K562 (cell line): ENCODE measurements at places on chromosomes 2 and 18. TPM values are rescaled to one million over a fixed set of nuclear protein-coding genes. Genes with fewer than 3 reads are reported as not detected.

The GRB14 gene
- not detected in 2 replicates for total RNA-seq

The PSTPIP2 gene
- 25.2 and 25.6 TPM in 2 replicates for total RNA-seq

The TMEM169 gene
- total RNA-seq = 0.04 and 0.13 TPM in 2 replicates

- DNase-seq = peak; percentile 58
Observed at GRCh38 chr2:190069936-190070696, 7.6 kb upstream of the MSTN start.

The BCL11A gene
- 0.07 and 0.13 TPM in 2 replicates for total RNA-seq

- peak; percentile 19 for DNase-seq
Observed at GRCh38 chr2:64807417-64807816, 153.7 kb upstream of the SERTAD2 start.

The AQP12B gene
- total RNA-seq = not detected in 2 replicates

GRCh38 chr2:1642066-1642861 lies 102.1 kb downstream of the PXDN start:
- DNase-seq = no peak

GRCh38 chr2:156589381-156590079 lies 153.4 kb downstream of the GPD2 start:
- DNase-seq = peak; percentile 64

GRCh38 chr2:240916571-240917008 lies 10.5 kb downstream of the CROCC2 start:
- peak; percentile 18 for DNase-seq

The NDC80 gene
- 57.0 and 65.2 TPM in 2 replicates for total RNA-seq

GRCh38 chr2:203994735-203995134 lies 58.2 kb downstream of the ICOS start:
- no peak for DNase-seq

DNA sequence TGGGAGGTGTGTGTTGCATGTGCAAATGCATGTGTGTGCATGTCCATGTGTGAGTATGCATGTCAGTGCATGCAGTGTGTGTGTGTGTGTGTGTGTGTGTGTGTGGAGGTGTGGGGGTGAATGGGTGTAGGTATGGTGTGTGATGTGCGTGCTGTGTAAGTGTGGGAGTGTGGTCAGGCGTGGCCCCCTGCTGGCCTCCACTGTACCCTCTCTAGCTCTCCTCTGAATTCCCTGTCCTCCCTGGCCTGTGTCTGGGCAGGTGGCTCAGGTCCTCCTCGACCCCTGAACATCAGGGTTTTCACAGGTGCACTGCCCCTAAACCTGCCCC lies 230.2 kb downstream of the CELF4 start:
- peak; percentile 37 for DNase-seq

DNA sequence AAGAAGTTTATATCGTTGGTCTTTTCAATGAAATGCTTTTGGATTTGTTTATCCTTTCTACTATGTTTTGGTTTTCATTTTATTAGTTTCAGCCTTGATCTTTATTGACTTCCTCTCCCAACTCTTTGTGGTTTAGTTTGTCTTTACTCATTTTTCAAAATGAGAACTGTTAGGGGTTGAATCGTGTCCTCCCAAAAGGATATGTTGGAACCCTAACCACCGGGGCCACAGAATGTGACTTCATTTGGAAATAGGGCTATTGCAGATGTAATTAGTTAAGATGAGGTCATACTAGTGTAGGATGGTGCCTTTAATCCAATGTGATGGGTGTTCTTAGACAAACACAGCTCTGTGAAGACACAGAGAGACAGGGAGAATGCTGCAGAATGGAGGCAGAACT lies 60.4 kb upstream of the IL1R2 start:
- no peak for DNase-seq

DNA sequence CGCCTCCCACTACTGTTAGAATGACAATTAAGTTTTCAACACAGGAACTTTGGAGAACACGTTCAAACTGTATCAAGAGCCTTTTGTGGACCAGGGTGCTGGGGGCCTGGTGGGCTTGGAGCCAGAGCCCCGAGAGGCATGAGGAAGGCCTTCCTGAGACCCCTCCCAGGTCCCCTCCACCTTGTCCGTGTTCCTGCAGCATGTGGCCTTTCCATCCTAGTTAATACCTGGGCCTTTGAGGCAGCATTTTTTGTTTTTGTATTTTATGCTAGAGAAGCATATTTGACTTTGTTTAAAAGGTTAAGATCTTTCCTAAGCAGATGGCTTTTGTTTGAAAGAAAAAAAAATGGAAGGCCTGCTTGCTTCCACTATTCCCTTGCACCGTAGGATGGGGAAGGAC lies 68.0 kb downstream of the INPP4A start:
- peak; percentile 13 for DNase-seq

The FBXO48 gene
- 0.64 and 0.65 TPM in 2 replicates for total RNA-seq

GRCh38 chr2:72722492-72723070 lies 103.3 kb downstream of the EXOC6B start:
- no peak for DNase-seq

The ESPNL gene
- 0.04 and 0.09 TPM in 2 replicates for total RNA-seq

DNA sequence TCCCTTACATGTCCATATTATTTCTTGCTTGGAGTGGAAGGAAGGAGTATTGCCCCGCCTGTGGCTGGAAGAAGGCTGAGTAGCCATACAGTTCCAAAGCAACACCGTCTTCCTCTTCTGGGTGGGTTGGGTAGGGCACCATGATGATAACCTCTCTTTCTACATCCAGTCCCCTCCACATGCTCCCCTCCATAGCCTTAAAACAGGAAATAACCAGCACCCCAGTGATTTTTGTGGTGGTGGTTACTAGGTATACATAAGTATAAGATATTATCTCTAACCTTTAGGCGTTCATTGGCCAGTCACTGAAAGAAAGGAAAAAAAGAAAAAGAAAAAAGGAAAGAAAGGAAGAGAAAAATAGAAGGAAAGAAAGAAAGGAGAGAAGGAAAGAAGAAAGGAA lies 63.1 kb downstream of the CXCR4 start:
- no peak for DNase-seq

The ALPP gene
- not detected in 2 replicates for total RNA-seq

DNA sequence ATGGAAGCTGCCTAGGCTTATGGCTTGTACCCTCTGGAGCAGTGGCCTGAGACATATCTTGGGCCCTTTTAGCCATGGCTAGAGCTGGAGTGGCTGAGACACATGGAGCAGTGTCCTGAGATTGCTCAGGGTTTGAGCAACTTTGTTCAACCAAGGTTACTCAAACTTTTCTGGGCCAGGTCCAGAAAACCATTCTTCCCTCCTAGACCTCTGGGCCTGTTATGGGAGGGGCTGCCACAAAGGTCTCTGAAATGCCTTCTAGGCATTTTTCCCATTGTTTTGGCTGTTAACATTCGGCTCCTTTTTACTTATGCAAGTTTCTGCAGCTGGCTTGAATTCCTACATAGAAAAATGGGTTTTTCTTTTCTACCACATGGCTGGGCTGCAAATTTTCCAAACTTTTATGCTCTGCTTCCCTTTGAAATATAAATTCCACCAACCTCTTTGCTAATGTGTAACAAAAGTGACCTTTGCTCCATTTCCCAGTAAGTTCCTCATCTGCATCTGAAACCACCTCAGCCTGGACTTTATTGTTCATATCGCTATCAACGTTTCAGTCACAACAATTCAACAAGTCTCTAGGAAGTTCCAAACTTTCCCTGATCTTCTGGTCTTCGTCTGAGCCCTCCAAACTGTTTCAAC lies 84.9 kb upstream of the MAP4K3 start:
- no peak for DNase-seq

The DHRS9 gene
- 0.27 and 0.49 TPM in 2 replicates for total RNA-seq

The ACTR1B gene
- 41.0 and 43.0 TPM in 2 replicates for total RNA-seq

GRCh38 chr2:28497206-28497605 lies 1.3 kb downstream of the PLB1 start:
- DNase-seq = no peak

DNA sequence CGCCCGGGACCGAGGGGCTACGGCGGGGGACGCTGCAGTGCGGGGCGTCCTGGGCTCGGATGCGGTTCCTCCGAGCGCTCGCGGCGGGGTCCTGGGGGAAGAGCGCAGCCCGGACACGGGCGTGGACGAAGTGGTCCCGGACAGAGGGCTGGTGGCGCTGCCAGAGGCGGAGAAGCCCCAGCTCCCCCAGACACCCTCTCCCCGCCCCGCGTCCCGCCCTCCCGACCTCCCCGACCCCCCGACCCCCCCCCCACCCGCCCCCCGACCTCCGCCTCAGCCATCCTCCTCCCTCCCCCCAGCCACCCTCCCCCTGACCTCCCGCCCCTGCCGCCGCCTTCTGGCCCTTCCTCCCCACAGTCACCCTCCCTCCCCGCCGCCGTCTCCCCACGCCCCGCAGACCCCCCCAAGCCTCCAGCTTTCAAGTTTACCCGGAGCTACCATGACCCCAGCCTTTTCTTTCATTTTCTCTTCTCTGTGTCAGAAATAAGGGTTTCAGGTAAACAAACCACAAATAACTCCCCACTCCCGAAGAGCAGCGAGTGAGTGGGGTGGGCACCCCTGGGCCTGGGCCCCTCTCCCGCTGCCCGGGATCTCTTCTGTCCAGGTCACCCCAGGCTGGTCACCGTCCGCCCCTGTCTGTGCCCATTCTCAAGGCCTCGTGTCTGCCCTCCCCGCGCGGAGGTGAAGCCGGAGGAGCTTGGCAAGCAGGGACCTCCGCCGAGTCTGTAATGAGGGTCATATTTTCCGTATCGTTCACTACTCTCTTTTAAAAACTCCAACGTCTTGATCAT lies 5.1 kb downstream of the NFATC1 start:
- DNase-seq = peak; percentile 70

The IFIH1 gene
- 0.91 and 1.1 TPM in 2 replicates for total RNA-seq

DNA sequence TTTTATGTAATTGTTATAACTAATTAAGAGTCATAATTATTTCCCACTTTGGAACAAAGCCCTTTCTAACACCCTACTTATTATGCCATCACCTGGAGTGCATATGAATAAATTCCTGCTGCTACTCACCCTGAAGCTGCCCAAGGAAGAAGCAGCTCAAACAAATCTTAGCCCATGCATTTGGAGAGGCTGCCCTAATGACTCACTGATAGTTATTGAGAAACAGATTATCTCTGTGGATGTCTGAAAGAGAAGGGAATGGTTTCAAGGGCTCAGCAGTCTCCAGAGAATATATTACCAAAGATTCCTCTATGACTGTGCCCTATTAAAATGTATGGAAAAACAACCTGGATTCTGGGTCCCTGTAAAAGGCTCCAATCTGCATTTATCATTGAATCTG lies 81.0 kb downstream of the GPR39 start:
- DNase-seq = no peak

The HOXD12 gene
- total RNA-seq = not detected in 2 replicates

DNA sequence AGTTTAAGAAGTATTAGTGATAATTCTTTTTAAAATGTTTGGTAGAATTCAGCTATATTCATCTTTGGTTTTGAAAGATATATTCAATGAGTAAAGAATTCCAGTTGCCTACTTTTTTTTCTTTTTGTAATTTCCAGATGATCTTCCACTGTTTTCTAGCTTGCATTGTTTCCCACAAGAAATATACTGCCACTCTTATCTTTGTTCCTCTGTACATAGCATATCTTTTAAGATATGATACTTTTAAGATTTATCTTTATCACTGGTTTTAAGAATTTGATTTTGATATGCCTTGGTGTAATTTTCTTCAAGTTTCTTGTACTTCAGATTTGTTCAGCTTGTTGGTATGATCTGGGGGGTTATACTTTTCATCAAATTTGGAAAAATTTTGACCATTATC lies 374.4 kb downstream of the PLCL1 start:
- no peak for DNase-seq

DNA sequence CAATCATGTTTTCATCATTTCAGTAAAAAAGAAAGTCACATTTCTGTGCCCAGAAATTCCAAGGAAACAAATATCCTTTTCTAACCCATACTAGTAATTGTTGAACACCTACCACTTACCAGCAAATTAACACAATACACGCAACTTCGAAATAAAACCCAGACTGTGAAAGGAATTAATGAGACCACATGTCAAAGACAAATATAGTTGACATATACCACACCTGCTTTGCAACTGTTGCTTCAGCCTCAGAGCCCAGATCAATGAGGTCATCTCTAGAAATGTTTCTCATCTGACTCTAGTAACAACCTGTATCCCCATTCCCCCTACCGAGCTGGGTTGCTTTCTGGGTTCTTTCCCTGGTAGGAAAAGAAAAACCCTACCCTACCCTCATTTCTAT lies 52.6 kb downstream of the TRIP12 start:
- DNase-seq = no peak

GRCh38 chr2:207692206-207693065 lies 19.0 kb upstream of the CCNYL1 start:
- peak; percentile 62 for DNase-seq

The ALPG gene
- not detected in 2 replicates for total RNA-seq

The GCKR gene
- 0.25 and 0.55 TPM in 2 replicates for total RNA-seq

- no peak for DNase-seq
Observed at GRCh38 chr2:50953021-50953420, 78.9 kb downstream of the NRXN1 start.

The CLEC4F gene
- total RNA-seq = not detected in 2 replicates

DNA sequence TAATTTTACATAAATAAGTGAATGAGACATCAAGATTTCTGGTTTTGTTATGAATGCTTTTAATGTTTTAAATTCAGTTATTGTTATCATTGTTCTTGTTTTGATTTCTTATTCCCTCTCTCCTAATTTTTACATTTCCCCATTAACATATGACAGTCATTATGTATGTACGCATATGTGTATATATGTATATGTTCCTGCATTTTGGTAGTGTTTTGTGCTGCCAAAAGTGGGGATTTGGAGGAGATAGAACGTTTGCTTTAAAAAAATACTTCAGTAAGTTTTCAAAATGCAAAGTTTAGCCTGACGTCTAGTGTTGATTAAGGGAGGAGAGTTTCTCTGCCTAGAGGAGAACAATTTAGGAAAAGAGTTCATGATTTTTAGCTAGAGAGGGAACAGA lies 385.2 kb downstream of the EPHA4 start:
- DNase-seq = no peak

DNA sequence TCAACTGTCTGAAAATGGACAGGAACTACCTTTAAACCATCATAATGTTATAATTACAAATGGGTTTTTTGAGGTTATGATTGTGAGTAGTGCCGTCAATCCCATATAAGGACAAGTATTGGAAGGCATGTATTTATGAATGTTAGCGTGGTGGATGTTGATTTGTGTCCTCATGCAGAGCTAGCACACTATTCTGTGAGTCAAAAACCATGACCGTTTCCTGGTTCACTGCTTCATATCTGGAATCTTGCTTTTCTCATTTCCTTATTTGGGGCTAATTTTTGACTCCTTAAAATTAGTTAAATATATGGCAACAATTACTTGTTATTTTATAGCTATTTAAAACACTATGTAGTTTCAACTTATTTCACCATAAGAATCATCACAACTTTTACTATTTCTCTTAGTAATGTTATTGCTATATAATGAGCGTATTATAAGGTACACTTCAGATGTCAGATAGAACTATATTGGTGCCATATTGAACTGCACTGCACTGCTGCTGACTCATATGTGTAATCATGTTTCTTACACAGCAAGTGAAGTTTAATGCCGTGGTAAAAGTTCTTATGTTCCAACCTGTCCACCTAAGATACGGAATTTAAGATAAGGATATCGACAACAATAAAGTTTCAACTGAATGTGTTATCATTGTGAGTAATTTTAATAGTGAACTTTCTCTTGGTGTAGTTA lies 192.8 kb downstream of the PTGR3 start:
- DNase-seq = no peak

- no peak for DNase-seq
Observed at GRCh38 chr2:165745916-165746315, 48.1 kb downstream of the GALNT3 start.
